ENCODE measurements at places on chromosomes 2 and 18.

DNA sequence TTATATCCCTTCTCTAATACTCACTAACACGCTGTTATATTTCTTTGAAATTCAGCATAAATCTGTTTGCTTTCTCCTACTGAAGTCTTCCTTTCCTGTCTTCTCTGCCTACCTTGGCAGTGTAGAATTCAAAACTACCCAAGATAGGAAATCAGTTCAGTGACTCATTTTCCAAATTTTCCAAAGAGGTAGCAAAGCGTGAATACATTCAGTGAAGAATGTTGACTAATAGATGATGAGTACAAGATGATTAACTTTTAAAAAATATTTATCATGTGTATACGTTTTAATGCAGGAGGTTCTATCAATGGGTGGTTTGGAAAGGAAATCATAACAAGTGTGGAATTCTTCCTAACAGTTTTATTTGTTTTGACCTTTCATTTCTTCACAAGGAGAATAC lies 201.9 kb upstream of the SLC8A1 start:
- no peak for DNase-seq

GRCh38 chr2:75007819-75008218 lies 49.4 kb downstream of the POLE4 start:
- no peak for DNase-seq

GRCh38 chr2:28054916-28055315 lies 164.4 kb downstream of the BABAM2 start:
- no peak for DNase-seq

GRCh38 chr18:65411061-65411460 lies 339.8 kb upstream of the CDH7 start:
- DNase-seq, result no peak

DNA sequence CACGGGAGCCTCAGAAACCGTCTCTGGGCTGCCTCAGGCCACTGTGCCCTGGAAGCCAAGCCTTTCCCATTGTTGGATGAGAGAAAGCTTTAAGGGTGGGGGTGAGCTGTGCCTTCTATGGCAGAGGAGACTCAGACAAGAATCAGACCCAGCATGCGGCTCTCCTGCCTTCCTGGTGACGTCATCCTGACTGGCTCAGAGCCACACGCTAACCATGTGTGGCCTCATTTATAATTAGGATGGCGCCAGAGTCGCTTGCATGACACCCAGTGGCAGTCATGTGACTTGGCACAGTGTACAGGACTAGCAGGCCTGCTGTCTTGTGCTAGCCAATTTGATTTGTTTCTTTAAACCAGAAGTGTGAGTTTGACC lies 99.1 kb downstream of the SH3BP4 start:
- no peak for DNase-seq

DNA sequence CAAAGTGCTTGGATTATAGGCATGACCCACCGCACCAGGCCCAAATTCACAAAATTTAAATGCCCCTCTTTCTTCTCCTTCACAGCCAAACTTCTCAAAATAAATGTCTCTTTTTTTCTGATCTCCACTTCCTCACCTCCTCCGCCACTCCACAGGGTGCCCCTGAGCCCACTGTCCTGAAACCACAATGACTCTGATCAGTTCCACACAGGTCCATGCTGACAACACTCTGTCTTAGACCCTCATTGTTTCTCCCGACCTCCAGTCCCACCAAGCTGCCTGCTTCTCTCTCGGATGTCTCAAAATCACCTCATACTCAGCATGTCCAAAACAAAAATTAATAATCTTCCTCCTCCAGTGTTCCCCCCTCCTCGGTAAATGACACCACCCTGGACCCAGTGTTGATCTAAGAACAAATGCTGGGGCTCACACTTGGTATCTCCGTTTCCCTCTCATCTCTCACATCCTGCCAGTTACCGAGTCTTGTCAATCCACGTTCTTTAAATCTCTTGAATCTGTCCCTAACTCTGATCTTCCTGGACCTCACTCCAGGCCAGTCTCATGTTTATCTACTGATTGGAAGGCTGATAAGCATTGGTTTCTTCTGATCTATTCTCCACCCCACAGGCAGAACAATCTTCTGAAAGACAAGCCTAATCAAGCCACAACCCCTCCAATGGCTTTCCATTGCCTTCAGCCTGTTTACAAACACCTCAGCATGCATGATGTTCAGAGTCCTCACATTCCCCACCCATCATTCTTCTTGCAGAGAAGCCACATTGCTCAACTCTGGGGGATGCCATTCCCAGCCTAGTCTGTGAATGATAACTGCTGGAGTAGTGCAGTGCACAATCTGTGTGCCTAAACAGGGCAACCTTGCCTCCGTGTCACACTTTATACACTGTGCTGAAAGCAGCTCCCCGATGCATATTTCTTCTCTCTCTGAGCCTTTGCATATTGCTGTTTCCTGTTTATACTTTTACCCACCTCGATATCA lies 12.4 kb upstream of the ANKRD44 start:
- no peak for DNase-seq

- DNase-seq, result no peak
These were observed 61.1 kb upstream of the ARHGAP15 start for GRCh38 chr2:143068094-143068493.

DNA sequence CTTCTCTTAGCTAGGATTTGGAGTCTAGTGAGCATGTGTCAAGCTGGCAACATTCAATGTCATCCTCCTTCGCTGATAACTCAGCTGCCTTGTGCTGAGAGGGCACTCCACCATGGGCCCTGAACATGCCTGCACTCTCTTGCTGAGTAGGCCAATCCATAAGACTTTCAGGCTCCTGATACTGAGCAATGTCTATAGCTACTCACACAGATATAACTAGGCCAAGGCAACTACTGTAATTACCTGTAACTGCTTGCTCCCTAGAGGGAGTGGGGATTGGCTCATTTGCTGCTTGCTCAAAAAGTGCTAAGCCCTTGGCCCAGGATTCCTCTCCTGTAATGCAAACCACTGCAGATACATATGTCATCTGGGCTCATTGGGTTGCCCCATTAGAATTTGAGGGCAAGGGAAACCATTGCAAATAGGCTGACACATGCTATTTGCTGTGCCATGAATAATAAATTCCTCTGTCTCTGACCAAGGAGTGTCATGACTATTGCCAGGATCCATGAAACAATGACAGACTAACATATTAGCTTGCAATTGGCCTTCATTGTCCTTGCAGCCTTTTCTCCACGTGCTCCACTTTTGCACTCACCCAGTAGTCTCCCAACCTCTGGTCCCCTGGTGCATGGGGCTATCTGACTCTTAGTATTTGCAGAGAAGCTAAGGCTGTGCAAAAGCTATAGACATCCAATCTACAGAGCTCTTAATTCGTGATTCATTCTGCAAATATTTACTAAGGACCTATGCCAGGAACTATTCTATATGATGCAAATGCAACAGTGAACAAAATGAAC lies 36.9 kb upstream of the BMPR2 start:
- no peak for DNase-seq

GRCh38 chr2:169071455-169071854 lies 2.1 kb downstream of the DHRS9 start:
- no peak for DNase-seq

- no peak for DNase-seq
These were observed 59.5 kb downstream of the CHN1 start for GRCh38 chr2:174945601-174946260.

DNA sequence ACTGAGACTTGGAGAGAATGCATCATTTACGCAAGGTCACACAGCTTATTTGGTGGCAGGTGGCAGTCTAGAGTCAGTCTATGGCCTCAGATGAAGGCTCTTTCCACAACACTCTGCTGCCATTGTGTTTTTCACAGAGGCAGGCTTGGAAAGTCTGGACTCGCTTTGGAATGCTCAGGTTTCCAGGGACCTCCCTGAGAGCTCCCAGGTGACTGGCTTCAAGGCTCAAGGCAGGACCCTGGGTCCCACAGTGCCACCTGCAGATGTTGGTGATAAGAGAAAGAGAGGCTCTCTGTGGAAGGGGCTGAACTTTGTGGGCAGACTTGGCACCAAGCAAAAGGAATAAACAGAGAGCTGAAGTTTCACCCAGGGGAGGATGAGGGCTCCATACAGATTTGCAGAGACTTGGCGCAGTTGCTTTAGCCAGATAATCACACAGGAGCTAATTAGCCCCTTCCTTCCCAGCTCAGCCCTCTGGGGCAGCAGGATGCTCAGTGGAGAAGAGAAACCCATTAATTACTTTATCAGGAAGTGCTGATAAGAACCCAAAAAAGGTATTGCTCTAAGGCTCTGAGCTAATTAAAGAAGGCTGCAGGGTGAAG lies 103.5 kb downstream of the LBH start:
- DNase-seq, result no peak

GRCh38 chr2:216897561-216898203 lies 37.8 kb upstream of the TNP1 start:
- DNase-seq, result no peak

DNA sequence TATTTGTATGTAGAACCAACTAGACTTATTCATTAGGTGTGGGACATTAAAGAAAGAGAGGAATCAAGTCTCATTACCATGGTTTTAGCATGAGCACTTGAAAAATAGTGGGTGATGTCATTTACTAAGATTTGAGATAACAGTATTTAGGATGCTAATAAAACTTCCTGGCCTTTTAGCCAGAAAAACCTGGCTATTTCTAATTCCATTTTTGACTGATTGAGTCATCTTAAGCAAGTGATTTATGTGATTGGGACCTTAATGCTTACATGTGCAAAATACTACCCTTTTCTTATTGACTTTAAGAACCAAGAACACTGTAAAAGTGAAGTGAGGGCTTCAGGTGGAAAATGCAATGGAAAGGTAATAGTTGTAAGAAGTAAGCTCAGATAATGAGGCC lies 196.8 kb upstream of the SESTD1 start:
- no peak for DNase-seq

DNA sequence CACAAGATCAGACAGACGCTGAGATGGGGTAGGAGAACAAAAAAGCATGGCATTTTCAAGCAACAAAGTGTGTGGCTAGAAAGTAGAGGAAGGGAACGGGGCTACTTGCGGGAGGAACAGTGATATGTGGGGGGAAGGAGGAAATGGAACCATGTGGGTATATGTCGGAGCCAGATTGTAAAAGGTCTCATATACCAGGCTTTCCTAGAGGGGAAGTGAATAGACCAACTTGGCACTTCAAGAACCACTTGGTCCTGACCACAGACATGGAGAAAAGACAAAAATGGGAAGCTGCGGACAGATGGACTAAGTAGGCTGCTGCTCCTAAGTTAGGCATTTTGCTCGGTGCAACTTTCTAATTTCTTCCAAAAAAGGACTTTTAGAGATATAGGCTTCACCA lies 196.0 kb downstream of the DCC start:
- DNase-seq, result no peak

DNA sequence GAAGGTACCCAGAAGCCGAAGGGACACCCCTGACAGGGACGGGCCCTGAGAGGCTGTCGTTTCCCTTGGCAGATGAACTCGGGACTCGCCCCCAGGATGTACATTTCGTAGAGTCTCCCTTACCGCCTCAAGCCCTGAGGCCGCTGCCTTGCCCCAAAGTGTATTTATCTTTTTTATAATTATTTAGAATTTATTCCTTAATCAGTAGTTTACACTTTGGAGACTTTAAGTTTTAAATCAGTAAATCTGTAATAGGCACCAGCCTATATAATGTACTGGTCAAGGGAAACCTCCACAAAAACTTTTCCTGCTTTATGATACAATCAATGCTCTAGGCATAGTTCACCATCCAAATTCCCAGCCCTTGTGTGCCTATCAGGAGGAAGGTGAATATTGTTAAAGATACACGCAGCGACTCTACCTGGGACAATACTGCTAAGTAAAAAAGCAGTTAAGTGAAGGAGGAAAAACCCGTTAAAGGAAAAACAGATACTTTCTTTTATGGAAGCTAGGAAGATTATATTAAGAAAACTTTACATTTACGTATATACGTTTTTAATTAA lies 848 bp downstream of the VRK2 start:
- DNase-seq, result no peak

- DNase-seq, result no peak
These were observed 1386.4 kb upstream of the ZEB2 start for GRCh38 chr2:145906354-145906753.

- DNase-seq, result no peak
These were observed 158.6 kb downstream of the PPP1R1C start for GRCh38 chr2:182144041-182144775.

GRCh38 chr2:31903109-31903780 lies 107.6 kb downstream of the MEMO1 start:
- DNase-seq, result no peak

DNA sequence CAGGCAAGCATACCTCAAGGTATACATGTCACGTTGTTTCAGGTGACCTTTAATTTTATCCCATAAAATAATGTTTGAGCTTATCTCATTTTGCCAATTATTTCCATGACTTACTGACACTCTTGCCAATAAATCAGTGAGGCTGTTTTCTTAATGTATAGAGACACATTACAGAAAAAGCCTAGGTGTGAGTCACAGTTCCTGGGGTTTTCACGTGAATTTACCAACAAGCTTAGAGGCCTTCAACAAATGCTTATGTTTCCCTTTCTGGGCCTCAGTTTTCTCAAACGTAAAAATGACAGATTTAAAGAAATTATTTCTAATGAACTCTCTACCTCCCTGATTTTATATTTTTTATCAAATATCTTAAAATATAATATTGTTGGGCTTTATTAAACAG lies 517.5 kb upstream of the SPHKAP start:
- DNase-seq, result no peak

DNA sequence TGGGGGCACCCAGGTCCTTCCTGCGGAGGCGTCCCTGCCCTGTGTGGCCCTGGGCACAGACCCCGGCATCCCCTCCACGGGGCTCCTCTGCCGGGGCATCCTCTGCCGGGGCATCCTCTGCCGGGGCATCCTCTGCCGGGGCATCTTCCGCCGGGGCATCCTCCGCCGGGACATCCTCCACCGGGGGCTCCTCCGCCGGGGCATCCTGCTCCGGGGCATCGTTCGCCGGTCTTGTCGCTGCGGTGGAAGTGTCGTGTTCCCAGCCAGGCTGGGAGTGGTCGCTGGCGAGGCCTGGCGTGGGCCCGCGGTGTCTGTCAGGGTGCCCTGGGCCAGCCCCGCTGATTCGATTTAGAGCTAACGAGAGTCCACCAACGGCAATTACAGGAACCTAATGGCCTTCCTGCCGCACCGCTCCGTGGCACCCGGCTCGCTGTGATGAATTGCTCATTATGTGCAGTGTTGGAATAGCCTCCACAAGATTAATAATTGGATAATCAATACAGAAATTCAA lies 115.1 kb downstream of the NFATC1 start:
- no peak for DNase-seq

DNA sequence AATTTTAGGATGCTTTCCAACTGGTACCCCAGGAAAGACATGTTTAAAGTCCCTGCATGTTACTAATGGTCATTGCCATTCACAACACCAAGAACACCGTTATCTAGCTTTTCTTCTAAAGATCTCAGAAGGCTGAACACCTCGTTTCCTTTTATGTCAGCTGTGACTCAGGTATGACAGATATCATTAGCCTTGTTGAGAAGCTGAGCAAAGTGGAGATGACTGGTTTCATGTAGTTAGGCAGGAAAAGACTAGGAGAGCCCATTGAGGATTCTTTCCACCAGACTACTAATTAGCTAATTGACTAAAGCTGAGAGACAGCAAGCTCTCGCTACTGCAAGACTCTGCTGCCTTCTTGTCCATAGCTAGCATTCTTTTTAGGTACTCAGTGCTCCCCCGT lies 32.0 kb upstream of the ARL5A start:
- no peak for DNase-seq

GRCh38 chr2:196289000-196289399 lies 117.6 kb upstream of the STK17B start:
- DNase-seq, result no peak

GRCh38 chr18:63850636-63851035 lies 36.9 kb upstream of the SERPINB2 start:
- no peak for DNase-seq

Measured in cortex of kidney (tissue), 1 donor.